ENCODE measurements at places on chromosomes 5 and 9.
A peak's percentile ranks its signal among the peaks of the same experiment; 100 is the strongest.

DNA sequence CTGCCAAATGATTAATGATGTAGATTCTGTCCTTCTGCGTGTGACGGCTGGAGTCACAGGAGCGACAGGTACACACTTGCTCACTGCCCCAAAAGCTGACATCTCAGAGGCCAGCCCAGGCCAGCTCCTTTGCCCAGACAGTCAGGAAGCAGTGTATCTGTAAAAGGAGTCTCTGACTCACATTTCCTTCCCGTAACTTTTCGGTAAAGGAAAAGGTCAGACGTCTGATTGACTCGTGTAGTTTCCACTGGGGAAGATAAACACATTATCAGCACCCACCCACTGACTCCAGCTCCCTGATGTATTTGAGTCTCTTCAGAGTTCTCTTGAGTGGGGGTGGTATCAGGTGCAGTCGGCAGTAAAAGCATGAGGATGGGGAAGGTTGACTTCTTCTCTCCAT, 64.4 kb upstream of the WWC1 start:
- no peak for DNase-seq

GRCh38 chr5:176873541-176874172, 25.5 kb downstream of the HK3 start:
- no peak for DNase-seq

- no peak for DNase-seq
These were observed 2.9 kb downstream of the FOXE1 start for GRCh38 chr9:97855899-97856298.

GRCh38 chr5:69136293-69136692, 30.7 kb upstream of the CCNB1 start:
- peak; percentile 74 for DNase-seq

- no peak for DNase-seq
These were observed 673.1 kb upstream of the KLF4 start for GRCh38 chr9:108162664-108163063.

- no peak for DNase-seq
These were observed 6.8 kb upstream of the HNRNPA0 start for GRCh38 chr5:137760719-137761516.

- no peak for DNase-seq
These were observed 4.2 kb upstream of the SEMA4D start for GRCh38 chr9:89502038-89502601.

DNA sequence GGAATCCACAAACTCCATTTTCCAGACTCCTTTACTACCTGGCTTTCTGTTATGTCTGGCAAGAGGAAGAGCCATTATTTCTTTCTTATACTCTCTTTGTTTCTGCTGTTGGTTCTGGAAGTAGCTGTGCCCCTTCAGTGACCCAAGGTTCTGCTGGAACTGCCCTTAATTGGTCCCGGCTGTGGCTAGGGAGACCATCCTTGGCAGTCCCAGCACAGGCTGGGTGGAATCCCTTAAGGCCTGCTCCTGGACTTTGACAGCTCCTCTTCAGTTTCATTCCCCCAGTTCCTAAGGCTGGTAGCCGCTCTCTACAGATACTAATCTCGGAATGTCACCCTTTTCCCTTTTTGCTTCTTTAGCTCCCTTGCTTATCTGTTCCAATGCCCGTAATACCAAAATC, 81.9 kb upstream of the GLIS3 start:
- no peak for DNase-seq

GRCh38 chr9:5111696-5112095, 73.7 kb downstream of the INSL6 start:
- peak; percentile 17 for DNase-seq

GRCh38 chr9:21923694-21924093, 70.5 kb downstream of the CDKN2A start:
- DNase-seq = no peak

- no peak for DNase-seq
These were observed 147.2 kb downstream of the PCSK5 start for GRCh38 chr9:76037587-76038225.

GRCh38 chr5:6043491-6044310, 334.6 kb downstream of the MED10 start:
- no peak for DNase-seq

- DNase-seq = no peak
These were observed 2.5 kb upstream of the DBH start for GRCh38 chr9:133633681-133634080.

DNA sequence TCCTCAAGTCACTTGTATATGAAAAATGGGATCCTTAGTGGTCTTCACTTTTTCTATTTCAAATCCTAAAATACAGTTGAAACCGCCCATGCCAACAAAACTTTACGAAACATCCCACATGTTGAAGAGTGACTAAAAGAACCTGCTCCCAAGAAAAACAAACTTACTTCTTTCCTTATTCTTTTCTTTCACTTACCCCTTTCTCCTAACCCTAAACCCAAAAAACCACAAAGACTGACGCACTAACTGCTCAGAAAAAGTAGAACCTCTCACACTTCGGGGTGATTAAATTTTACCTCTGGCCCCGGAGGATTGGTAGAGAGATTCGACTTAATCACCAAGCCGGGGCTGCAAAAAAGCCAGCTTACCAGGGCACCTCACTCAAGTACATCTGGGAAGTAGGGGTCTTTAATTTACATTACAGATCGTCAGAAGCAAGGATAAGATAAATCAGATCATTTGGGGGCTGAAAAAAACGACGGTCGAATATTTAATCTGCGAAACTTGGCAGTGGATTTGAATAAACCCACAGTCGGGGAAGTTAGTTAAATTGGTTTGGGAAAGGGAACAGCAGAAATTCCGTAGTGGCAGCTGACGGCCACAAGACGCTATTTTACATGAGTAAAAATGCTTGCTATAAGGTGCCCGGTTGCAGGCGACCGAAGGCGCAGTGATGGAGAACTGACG, 1.3 kb downstream of the CDO1 start:
- no peak for DNase-seq

DNA sequence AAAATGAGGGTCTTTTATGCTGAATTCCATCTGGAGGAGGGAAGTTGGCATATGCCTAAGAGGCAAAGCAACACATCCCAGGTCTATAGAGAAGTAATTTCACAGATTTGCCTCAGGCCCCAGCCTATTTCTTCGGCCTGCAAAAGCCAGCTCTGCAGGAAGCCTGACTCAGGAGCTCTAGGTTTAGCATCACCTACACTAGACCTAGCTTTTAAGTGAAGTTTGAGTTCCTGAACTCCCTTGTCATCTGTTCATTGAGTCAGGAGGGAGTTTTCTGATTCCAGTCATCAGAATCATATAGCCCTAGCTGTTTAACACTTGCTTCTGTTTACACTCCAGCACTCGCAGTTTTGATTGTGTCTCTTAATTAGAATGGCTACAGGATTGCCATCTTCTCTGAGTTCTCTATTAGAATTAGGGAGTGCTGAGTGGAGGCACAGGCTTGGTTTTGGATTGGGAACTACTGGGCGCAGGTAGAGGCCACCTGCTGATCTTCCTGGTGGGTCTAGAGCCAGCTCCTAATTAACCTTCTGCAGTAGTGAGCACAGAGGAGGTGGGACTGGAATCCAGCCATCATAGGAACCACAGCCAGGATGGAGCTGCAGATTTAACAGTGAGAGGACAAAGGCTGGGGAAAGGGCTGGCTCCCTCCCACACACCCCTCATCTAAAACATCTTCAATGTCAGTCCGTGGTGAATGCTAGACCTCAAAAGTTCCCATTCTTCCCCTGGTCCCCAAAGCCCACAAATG, 179.5 kb downstream of the TRIO start:
- no peak for DNase-seq

DNA sequence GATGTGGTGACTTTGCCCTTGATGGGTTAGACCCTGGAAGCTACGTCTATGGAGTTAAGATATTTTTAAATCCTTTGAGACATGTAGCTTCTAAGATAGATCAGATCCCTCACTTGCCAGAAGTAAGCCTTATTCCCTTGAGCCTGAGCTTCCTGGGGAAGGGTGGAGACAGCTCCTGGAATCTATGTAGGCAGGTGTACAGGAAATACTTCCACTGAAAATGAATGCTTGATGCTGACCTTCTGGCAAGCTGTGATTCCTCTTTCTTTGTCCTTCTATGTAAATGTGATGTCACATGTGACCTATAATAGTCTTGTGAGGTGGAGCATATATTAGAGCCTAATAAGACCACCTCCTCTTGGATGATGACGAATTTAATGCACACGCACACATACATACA, 1152.0 kb upstream of the ACO1 start:
- DNase-seq = no peak

DNA sequence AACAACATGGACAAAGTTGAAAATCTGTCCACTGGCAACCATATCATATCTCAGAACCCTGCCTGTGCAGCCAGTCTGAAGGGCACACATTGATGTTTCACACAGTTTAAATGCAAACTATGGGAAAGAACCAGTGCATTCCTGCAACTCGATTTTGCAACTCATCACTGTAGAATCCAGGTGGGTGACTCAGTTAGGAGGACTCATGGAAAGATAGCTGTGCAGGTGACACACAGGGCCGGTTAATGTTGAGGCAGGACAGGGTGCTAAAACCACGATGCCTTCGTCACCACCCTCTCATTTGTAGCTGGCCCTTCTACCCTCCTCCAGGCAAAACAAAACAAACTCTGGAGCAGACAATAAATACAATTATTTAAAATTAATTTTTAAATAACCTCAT, 62.8 kb downstream of the TLE1 start:
- no peak for DNase-seq

- DNase-seq = no peak
These were observed 10.5 kb downstream of the PROP1 start for GRCh38 chr5:177985430-177986040.

DNA sequence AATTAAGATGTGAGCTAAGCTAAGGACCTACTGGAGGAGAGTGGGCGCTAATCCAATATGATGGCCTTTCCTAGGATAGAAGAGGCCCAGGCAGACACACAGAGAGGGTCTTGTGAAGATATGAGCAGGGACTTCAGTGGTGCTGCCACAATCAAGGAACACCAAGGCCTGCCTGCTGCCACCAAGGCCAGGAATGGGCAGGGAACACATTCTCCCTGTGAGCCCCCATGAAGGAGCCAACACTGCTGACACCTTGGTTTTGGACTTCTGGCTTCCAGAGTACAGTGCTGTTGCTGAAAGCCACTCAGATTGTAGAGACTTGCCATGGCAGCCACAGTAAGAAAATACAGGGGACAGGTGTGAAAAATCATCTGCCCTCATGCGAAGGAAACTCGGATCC, 73.1 kb upstream of the IRX1 start:
- DNase-seq = no peak

DNA sequence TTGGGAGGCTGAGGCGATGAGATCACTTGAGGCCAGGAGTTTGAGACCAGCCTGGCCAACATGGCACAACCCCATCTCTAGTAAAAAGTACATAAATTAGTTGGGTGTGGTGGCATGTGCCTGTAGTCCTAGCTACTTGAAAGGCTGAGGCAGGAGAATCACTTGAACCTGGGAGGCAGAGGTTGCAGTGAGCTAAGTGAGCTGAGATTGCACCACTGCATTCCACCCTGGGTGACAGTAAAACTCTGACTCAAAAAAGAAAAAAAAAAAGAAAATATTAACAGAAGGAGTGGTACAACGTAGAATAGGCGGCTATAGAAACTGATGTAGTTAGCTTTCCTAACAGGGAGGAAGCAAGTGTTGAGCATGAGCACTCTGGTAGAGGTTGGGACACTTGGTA, 59.9 kb downstream of the PBX3 start:
- no peak for DNase-seq

DNA sequence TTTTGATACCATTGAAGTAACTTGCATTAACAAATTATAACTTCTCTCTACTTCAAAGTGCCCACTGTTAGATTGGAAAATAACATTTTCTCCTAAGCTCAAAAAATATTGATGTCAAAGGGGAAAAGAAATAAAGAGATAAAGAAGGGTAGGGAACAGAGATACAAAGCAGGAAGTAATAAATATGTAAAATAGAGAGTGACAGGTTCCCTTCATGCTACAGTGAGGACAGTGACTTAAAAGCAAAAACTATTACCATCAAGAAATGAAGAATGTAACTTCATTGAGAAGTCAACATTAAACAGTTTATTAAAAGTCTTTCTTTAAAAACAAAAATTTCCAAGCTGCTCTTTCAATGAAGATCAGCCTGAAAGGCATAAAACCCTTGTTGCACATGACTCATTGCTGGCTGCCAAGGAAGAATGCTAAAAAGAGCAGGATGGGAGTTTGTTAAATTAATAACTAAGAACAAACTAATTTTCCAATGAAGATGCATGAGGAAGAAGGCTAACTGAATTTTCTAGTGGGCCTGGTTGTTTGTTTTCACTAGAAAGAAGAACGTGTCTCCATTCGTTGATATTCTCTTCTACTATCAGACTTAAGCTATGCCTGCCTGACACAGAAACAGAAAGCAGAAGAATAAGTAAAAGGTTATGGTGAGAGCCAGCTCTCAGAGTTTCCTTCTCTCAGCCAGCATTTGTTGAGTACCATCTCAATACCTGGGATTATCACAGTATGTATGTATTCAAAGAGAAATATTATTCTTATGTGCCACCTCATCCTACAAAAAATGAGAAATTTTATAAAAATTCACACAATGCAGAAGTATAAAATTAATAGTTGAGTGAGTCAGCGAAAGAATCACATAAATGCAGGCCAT, 197.8 kb upstream of the NREP start:
- no peak for DNase-seq

DNA sequence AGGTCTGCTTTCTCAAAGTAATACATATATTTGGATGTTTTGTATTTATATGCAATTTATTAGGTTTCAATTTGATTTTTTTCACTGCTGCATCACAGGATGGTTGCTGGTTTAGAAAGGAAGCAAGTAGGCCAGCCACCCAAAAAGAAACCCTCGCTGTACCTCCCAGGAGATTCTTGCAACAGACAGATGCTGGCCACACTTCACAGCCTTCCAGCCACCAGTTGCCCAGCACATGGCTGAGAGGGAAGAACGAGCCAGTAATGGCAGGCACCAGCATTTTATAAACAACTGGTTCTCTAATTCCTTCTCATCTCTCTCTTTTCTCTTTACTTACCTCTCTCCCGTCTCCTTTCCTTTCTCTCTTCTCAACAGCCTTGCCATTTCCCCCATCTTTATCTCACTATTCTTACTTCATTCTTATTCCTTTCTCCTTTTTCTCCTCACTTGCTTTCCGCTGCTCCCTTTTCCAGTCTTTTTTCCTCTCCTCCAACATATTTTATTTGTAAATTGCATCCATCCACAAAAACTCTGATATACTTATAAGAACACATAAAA, 38.9 kb downstream of the EFNA5 start:
- DNase-seq = peak; percentile 11

GRCh38 chr5:43482490-43483297, 971 bp downstream of the TMEM267 start:
- no peak for DNase-seq

DNA sequence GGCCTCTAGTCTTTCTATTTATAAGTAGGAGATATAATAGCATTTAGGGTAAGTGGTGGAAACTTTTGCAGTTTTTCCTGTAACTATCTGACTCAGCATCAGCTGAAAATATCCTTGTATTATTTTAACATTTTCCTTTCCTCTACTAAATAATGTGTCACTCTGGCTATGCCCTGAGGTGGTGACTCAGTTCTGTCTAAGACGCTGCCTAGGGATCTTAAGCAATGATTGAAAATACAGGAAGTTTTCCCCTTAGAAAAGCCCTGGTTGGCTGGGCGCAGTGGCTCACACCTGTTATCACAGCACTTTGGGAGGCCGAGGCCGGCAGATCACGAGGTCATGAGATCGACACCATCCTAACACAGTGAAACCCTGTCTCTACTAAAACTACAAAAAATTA, 9.3 kb upstream of the EDIL3 start:
- no peak for DNase-seq
